ENCODE measurements at places on chromosomes 2 and 18. TPM values are rescaled to one million over a fixed set of nuclear protein-coding genes. Genes with fewer than 3 reads are reported as not detected.

The TEX44 gene
- not detected for total RNA-seq

DNA sequence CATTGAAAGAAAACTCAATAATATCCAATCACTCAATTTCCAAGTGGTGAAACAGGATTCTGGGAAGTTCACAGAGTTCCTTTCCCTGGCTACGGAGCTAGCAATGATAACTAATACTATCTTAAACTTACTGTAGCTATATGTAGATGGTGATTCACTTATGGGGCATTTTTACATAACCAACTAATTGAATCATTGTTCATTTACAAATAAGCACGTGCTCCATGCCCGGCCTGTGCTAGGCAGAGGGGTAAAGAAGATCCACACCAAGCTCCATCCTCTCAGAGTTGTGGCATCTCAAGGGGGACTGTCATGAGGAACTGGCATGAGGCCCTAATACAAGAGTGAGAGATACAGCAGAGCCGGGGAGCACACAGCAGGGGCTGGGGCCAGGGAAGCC is 176.3 kb downstream of the ANKRD30B start:
- no peak for DNase-seq

The GALM gene
- 12.3 TPM for total RNA-seq

The GKN1 gene
- total RNA-seq = not detected

The CNDP1 gene
- total RNA-seq = not detected

DNA sequence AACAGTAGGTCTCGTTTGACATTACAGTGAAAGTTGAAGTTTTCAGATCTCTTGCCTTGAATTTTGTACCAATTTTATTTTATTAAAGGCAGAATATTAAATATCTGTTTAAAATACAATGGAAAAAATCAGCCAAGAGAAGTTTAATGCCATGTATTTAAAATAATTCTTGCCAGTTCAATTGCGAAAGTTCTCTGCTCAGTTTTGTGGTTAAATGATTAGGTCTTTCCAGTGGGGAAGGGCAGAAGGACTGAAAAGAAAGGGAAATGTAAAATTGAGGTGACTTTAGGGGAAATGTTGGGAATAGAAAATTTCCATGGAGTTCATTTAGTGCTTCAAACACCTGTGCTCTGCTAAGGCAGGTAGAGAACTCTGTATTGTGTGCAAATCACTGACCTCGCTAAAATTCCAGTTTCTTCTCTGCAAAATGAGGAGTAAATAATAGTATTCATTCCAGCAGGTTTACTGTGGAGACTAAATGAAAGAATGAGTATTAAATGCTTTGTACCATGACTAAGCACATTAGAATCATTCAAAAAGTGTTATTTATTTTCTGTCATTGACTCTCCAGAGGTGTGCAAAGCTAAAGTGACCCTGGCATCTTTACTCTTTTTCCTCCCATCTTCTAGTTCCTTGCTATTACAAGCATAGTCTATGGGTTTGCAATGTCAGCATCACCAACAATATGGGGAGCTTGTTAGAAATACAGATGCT is 74.4 kb downstream of the KIAA1328 start:
- no peak for DNase-seq

- no peak for DNase-seq
These were observed 26.1 kb downstream of the TMEM17 start for GRCh38 chr2:62479917-62480316.

DNA sequence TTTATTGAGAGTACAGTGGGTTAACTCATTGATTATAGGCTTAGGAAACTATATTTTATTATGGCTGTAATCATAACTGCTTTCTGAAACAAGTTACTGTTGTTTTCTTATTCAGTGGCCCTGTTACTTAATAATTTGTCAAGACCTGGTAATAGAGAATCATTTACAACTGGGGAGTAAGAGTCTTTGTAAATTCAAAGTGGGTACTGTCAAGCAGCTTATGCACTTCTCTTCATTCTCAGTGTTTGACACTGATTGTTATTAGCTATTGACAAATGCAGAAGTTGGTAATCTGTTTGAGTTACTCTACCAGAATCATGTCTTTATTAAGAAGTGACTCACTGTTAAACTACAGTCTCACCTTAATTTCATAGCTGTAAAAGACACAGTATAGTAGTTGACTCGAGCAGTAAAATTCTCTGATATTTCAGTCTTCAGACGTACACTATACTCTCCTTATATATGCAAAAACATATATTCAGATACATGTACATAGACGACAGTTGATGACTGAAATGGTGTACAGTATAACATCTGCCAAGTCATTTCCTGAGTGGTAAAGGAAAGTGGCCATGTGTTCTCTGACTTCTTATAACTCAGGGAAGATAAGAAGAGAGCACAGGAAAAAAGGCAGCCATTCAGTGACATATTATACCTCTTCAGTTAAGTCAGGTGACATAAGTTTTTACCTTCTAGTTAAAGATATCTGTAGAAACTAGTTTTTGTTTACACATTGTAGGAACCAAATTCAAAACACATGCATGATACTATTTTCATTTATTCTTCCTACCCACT is 36.0 kb upstream of the TTC27 start:
- no peak for DNase-seq

DNA sequence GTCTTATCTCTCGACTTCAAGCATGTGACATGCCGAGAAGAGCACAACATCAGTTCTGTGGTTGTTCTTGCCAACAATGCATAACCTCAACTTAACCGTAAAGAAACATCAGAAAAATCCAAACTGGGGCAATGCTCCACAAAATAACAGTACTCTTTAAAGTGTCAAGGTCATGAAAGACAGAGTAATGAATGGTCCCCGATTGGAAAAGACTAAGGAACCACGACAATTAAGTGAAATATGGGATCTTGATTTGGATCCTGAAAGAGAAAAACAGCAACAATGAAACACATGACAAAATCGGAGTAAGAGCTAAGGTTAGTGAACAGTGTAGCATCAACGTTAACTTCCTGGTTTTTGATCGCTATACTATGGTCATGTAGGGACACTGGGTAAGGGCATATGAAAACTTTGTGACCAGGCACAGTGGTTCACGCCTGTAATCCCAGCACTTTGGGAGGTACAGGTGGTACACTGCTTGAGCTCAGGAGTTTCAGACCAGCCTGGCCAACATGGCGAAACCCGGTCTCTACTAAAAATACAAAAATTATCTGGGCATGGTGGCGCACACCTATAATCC is 55.2 kb downstream of the UNC50 start:
- DNase-seq = no peak

DNA sequence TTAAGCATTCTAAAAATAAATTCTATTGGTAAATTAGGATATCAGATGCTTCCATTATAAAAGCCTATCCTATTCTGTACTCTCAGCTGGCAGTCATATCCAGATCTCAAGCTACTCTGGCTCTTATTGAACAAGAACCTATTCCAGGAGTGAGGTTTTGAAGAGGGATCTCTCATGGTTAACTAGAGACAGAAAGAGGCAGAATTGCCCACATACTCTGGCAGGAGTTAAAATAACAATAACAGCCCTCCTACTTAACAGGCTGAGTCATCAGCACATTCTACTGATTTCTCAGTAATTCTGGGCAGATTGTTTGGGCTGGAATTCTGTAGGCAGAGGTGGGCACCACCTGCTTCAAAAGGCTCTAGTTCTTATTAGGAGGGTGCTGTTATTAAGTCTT is 142.0 kb upstream of the UNC80 start:
- DNase-seq = no peak

GRCh38 chr2:142315346-142315745 is 184.5 kb upstream of the LRP1B start:
- DNase-seq = no peak

GRCh38 chr2:154952346-154952980 is 254.0 kb downstream of the KCNJ3 start:
- DNase-seq = no peak

The UPP2 gene
- total RNA-seq = not detected

DNA sequence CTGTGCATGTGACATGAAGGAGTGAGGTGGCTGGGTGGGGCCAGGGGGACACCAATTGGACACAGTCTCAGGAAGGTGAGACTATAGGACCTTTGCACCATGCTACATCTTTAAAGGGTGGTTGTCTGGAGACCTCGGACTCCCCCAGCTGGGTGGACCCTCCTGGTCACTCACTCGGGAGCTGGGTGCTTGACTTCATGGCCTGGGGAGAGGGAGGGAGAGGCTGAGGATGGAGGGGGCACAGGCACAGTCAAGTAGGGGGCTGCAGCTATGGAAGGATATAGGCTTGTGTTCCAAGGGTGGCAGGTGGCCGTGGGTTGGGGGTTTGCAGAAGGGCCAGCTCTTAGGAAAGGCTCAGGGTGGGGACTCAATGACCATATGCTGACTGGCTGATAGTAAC is 7.1 kb upstream of the CELF4 start:
- DNase-seq = no peak

DNA sequence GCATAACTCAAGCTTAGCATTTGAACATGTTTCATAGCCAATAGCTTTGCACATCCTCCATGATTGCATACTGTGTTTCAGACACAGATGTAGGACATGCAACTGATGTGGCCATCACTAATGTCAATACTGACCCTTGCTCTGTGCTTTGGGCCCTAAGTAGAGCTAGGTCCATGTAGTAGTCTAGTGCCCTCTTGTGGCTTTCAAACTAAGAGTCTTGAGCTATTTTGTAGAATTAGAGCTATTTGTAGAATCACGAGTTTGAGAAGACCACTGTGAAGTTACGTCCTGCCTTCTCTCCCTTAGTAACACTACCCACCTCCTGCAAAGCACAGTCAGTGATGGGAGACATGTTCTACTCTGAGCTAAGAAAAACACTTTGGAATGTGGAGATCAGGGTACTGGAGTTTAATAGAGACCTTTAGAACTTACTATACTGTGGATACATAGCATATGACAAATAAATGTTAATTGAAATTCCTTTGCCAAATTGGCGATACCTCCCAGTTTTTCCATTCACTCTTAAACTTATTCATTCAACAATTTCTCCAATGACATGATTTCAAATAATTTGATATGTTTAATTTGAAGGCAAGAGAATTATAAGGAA is 306.5 kb upstream of the TNP1 start:
- no peak for DNase-seq

Measured in ovary (tissue), 10 donors.